ENCODE measurements at places on chromosomes 6 and 20. TPM values are rescaled to one million over a fixed set of nuclear protein-coding genes. Genes with fewer than 3 reads are reported as not detected.

DACT2 gene
- total RNA-seq, result 4.2 TPM

- no peak for DNase-seq
Observed at GRCh38 chr20:9574181-9574580, 59.8 kb downstream of the LAMP5 start.

DNA sequence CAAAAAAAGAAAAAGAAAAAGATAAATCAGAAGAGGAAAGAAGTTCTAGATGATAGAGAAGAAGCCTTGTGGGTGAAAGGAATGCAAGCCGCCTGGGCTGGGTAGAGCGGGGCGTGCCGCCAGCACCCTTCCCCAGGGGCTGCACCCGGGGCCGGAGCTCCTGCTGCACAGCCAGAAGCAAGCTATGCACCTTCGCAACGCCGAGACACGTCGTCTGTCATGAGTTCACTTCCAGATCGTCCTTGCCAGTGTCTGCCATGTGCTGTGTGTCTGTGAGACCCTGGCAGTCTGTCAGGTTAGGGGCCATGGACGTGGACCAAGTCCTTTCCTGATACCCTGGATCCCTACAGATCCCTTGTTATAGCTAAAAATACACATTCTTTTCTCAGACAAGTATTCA, 25.5 kb upstream of the ADRM1 start:
- DNase-seq, result no peak

GRCh38 chr6:54102238-54102637, 9.0 kb upstream of the MLIP start:
- no peak for DNase-seq

DNA sequence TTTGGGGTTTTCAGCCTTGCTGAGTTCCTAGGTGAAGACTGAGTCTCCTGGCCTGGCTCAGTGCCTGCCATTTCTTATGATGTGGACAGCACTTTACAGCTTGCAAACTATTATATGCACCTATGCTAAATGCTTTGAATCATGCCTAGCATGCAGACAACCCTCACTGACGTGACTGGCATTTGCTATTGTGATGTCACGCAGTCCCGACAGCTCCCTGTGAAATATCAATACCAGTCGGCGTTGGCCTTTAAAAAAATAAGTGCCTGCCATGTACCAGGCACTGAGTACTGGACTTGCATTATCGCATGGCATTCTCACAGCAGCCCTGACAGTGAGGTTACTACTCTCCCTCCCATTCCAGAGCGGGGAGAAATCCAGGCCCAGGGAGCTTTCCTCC, 35.5 kb downstream of the UQCC2 start:
- no peak for DNase-seq

GRCh38 chr6:33788694-33789549, at the start of gene LEMD2:
TSS of gene LEMD2 (minus strand) at chr6:33789130. CDS start at chr6:33789116, 14 bp downstream.
- DNase-seq, result peak; percentile 93

DNA sequence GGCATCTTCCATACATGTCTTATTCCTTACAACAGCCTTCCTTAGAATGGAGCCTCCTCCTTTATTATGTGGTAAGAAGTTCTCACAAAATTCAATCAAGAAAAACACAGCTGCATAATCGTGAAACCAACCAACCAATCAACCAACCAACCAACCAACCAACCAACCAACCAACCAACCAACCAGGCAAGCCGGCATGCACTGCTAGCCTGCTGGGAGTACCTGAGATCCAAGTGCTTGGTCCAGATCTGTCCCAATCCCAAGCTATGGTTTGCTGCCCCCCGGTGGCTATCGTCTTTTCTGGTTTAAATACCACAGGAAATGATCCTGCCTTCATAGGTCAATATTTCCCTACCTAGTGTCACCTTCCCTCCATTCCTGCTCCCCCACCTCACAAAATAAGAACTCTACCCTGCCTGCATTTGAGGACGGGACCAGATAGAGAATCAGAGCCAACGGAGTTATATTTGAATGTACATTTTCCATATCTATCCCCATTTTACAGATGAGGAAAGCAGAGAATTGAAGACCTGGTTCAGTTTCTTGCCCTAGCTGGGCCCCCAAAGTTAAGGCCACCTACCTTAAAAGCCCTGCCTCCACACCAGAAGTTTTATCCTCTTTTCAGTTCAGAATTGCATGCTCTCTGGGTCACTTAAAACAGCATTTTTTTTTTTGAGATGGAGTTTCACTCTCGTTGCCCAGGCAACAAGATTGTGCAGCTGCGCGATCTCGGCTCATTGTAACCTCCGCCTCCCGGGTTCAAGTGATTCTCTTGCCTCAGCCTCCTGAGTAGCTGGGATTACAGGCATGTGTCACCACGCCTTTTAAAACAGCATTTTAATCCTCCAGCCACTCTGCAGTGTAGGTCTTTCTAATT, 27.1 kb downstream of the RAB44 start:
- DNase-seq, result no peak

DNA sequence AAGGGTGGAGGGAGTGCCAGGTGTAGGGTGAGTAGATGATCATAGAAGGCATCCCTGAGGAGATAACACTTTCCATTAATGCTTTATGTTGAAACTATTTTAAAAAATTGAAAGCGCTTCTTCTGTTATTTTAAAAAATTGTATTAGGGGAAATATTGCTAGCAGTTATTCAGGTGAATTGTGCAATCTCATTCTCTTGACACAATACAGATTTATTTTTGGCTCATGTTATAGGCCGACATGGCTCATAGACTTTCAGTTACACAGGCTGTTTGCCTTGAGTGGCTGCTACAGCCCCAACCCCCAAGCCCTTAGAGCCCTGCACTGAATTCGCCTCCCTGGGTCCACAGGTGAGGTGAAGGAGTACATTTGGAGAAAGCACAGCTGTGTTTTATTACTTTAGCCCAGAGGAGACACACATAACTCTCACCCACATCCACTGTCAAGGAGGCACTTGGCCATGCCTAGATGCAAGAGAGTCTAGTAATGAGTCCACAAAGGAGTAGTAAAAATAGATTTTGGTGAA, 228.2 kb downstream of the RFPL4B start:
- no peak for DNase-seq

ZFP57 gene
- 0.09 TPM for total RNA-seq
